ENCODE measurements at places on chromosomes 4 and X.
A peak's percentile ranks its signal among the peaks of the same experiment; 100 is the strongest.

DNA sequence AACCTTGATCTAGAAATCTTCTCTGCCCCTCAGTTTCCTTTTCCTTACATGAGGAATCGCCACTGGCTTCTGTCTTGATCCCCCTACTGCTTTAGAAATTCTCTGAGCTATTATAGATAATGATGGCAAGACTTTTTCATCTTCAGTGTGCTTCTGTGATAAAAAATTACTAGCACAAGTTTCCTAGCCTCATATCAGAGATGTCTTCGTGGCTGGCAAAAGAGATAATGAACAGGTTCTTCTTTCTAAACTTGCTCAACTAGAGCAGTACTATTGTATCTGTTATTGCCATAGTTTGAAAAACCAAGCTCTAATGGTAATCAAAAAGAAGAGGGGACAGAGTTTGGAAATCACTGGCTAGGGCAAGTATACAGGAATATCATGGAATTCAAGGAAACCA, 4.1 kb upstream of the PDGFC start:
- no peak for DNase-seq

DNA sequence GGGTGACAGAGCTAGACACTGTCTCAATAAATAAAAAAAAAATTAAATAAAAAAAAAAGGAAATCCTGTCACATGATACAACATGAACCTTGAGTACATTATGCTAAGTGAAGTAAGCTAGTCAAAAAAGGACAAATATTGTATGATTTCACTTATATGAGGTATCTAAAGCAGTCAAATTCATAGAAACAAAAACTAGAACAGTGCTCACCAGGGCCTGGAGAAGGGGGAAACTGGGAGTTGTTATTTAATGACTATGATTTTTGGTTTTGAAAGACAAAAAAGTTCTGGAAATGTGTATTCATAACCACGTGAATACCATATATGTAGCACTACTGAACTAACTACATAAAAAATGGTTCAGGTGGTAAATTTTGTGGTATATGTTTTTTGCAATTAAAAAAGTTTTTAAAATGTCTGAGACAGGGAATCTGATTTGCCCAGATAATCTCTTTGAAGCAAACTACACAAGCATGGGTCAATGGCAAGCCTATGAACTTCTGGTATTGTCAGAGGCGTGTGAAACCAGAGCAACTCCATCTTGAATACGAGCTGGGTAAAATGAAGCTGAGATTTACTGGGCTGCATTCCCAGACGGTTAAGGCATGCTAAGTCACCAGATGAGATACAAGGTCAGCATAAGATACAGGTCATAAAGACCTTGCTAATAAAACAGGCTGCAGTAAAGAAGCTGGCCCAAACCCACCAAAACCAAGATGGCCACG, 42.3 kb downstream of the ANAPC10 start:
- no peak for DNase-seq

DNA sequence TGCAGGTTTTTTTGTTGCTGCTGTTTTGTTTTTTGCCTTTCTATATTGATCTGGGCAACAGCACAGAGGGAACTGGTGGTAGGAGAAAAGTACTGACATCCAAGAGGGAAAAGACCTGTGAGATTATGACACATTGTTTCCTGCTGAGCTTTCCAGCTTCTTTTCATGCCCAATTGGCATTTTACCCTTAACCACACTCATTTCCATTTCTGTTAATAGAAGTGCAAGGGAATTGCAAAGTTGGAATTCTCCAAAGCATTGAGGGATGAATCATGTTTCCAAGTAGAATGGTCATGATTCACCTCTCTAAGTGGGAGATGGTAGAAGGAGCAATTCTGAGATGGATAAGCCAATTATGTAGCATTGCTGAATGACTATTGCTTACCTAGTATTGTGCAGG, 161.5 kb downstream of the PPARGC1A start:
- DNase-seq, result peak; percentile 56

GRCh38 chr4:56414135-56414670, 21.2 kb downstream of the PPAT start:
- no peak for DNase-seq

DNA sequence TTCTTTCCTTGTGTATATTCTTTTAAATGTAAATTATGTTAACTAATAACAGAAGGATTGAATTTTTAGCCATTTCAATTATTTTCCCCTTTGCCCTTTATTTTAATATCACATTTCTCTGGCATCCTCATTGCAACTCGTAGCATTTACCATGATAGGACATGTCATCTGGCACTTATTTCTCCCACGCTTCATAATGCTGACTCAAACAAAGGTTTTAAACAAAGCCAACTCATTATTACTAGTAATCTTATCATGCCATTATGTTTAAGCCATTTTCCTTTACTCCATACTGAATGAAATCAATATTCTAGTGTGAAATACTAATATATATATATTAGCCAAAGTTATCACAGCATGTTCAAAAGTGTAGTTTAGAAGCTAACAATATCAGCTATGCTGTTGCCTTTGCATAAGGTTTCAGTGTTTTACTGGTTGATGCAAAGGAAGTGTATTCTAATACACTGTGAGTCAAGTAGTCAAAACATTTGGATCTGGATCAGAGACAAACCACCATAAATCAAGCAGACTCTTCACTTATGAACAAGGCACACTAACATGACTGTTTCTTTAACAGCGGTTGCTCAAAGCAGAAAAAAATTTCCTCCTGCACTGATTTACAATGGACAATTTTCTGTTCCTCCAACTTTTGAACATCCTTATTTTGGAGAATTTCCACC, 281.6 kb downstream of the SLC7A11 start:
- peak; percentile 78 for DNase-seq

GRCh38 chrX:38206542-38206941, 14.1 kb downstream of the SRPX start:
- no peak for DNase-seq

DNA sequence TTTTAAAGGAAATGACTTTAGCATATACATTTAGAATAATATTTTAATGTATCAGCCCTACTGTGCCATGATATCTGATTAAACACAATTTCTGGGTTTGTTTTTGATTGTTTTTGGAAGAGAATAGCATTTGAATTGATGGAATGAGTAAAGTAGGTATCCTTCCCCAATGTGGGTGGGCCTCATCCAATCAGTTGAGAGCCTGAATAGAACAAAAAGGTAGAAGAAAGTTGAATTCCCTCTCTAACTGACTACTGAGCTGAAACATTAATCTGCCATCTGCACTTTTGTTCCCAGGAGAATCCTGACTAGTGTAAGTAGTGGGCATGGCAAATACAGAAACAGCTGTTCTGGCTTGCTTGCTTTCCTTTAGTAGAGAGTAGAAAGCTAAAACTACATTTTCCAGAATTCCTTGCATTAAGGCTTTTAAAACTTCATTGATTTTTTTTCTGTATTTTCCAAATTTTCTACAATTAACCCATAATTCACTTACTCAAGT, 9.7 kb upstream of the SEC24D start:
- DNase-seq, result no peak
